Neural progenitor cell (in vitro differentiated cells): ENCODE measurements at places on chromosomes 11 and 22. TPM values are rescaled to one million over a fixed set of nuclear protein-coding genes. Genes with fewer than 3 reads are reported as not detected.

PATE4 gene
- total RNA-seq = not detected in 2 replicates

SMTNL1 gene
- 0.28 TPM in 1 of 2 replicates, not detected in the other for total RNA-seq

JAML gene
- total RNA-seq = 0.09 TPM in 1 of 2 replicates, not detected in the other

VPS26B gene
- 17.6 and 19.5 TPM in 2 replicates for total RNA-seq

GRCh38 chr11:123765601-123766000 lies 11.3 kb upstream of the OR6X1 start:
- no peak overlapping the region for H3K27ac ChIP-seq
- no peaks in the 10 kb centered on the region for H3K27me3 ChIP-seq
- H3K4me3 ChIP-seq = no peak overlapping the region
- DNase-seq = no peak
- H3K36me3 ChIP-seq = no peaks in the 10 kb centered on the region

DNA sequence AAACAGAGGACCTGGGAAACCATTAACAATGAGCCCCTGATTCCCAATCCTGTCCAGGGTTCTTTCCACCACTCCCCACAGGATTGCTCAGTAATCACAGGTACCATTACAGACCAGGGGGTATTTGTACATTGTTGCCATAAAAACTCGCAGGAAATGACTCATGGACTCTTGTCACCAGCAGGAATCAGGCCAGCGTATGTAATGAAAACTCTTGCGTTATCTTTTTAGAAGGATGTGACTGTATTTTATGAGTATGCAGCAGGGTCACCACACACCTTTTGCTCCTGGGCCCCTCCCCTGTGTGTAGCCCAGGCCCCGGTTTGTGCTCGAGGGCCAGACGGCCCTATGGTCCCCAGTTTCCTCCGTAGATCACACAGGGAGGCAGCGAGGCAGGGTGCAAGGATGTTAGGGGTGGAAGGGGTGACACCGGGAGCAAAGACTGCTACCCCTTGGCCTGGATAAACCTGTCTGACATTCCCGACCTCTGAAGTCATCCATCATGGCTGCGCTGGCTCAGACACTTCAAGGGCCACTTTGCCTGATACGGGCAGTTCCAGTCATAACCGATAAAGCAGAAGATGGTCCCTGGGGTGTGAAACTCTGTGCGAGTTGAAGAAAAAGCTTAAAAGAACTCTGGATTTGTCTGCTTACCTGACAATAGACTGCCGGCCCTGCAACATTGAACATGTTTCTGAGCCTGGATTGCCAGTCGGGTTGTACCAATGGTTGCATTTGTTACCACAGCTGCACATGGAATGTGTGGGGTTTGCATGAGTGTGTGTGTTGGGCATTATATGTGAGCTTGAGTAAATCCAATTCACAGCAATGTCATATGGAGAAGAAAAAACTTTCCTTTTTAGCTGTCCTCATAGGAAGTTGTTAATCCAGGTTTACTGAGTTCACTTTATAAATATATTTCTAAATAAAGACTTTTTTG lies 56.9 kb downstream of the MICAL2 start:
- no peaks in the 10 kb centered on the region for H3K36me3 ChIP-seq
- H3K4me3 ChIP-seq = no peak overlapping the region
- no peaks in the 10 kb centered on the region for H3K4me1 ChIP-seq
- no peak overlapping the region for H3K27ac ChIP-seq
- DNase-seq = no peak
- no peaks in the 10 kb centered on the region for H3K27me3 ChIP-seq

- peaks cover 8% of the 10 kb centered on the region for H3K27me3 ChIP-seq
- H3K4me3 ChIP-seq = no peak overlapping the region
- DNase-seq = no peak
- H3K27ac ChIP-seq = no peak overlapping the region
- peaks cover 50% of the 10 kb centered on the region for H3K4me1 ChIP-seq
- no peaks in the 10 kb centered on the region for H3K36me3 ChIP-seq
Measured at GRCh38 chr11:44561275-44561805, 4.1 kb upstream of the CD82 start.

- no peak overlapping the region for H3K27ac ChIP-seq
- peak; percentile 43 for DNase-seq
- peaks cover 3% of the 10 kb centered on the region for H3K4me1 ChIP-seq
- peak overlapping the region; percentile 46 for H3K4me3 ChIP-seq
- peaks cover 38% of the 10 kb centered on the region for H3K27me3 ChIP-seq
Measured at GRCh38 chr11:93329936-93330445, 551 bp upstream of the DEUP1 start.

- no peak overlapping the region for H3K4me3 ChIP-seq
- peak; percentile 82 for DNase-seq
- H3K27ac ChIP-seq = no peak overlapping the region
- no peaks in the 10 kb centered on the region for H3K36me3 ChIP-seq
- H3K4me1 ChIP-seq = peaks cover 58% of the 10 kb centered on the region
Measured at GRCh38 chr11:73323464-73323863, 15.4 kb downstream of the ARHGEF17 start.

GRCh38 chr11:72177656-72178055 lies 14.3 kb upstream of the FOLR1 start:
- no peaks in the 10 kb centered on the region for H3K36me3 ChIP-seq
- no peaks in the 10 kb centered on the region for H3K27me3 ChIP-seq
- DNase-seq = no peak
- H3K4me1 ChIP-seq = no peaks in the 10 kb centered on the region

DNA sequence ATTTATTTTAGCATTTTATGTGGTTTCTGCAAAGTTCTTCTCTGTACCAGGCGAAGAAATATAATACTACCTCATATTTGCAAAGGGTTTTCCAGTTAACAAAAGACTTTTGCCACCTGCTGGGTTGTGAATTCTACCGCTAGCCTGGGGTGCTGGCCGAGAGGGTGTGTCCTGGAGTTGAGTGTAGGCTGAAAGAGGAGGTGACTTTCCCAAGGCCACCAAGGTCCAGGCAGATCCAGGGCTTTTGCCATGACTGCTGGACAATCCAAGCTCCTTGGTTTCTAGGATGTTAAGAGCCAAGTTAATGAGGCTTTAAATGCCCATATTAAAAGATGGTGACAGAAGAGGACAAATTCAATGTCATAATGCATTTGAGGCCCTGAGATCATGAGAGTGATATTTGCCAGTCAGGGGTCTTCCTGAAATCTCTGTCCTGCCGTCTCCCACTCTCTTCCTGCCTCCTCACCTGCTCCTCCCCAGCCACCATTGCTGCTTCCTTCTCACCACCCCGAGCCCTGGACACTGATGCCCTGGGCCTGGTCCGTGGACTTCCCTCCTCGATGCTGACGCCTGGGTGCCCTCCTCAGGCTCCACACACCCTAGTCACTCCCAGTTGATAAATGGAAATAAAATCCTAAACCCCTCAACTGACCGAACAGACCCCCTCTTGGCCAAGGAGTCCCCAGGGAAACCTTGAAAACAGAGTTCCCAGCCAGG lies 825.6 kb downstream of the TBC1D22A start:
- DNase-seq = no peak
- H3K4me1 ChIP-seq = no peaks in the 10 kb centered on the region
- H3K36me3 ChIP-seq = no peaks in the 10 kb centered on the region

GRCh38 chr11:102240502-102240901 lies 76.8 kb upstream of the BIRC3 start:
- H3K27ac ChIP-seq = no peak overlapping the region
- H3K27me3 ChIP-seq = no peaks in the 10 kb centered on the region
- H3K4me3 ChIP-seq = no peak overlapping the region
- no peak for DNase-seq

DNA sequence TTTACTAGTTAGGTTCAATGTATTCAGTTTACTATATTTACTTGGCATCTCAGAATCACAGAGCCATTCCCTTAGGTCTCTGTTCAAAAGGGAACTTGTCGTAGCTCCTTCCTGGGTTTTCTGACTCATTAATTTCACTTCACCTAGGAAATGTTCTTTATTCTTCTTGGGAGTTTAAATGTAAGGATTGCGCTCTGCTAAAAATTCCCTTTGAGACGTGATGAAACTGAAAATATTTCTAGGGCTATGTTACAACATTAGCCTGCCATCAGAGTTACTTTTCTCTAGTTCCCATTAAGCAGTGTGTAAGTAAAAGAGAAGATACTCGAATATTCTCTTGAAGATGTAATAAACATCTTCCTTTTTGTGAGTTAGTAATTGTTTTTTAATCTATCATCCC lies 209.5 kb downstream of the CASP12 start:
- H3K27me3 ChIP-seq = no peaks in the 10 kb centered on the region
- no peak for DNase-seq
- no peaks in the 10 kb centered on the region for H3K36me3 ChIP-seq

- no peak overlapping the region for H3K4me3 ChIP-seq
- H3K27ac ChIP-seq = no peak overlapping the region
- DNase-seq = no peak
Measured at GRCh38 chr11:69682221-69682620, 7.1 kb upstream of the LTO1 start.

- H3K36me3 ChIP-seq = no peaks in the 10 kb centered on the region
- no peaks in the 10 kb centered on the region for H3K27me3 ChIP-seq
- no peak overlapping the region for H3K27ac ChIP-seq
- no peak overlapping the region for H3K4me3 ChIP-seq
- peak; percentile 22 for DNase-seq
Measured at GRCh38 chr22:35638410-35638809, 9.8 kb upstream of the APOL6 start.

GRCh38 chr11:61593151-61593550 lies 12.3 kb upstream of the SYT7 start:
- H3K4me3 ChIP-seq = no peak overlapping the region
- peaks cover 8% of the 10 kb centered on the region for H3K4me1 ChIP-seq
- DNase-seq = no peak
- H3K27me3 ChIP-seq = peaks cover 34% of the 10 kb centered on the region
- H3K27ac ChIP-seq = no peak overlapping the region

- no peaks in the 10 kb centered on the region for H3K27me3 ChIP-seq
- H3K36me3 ChIP-seq = no peaks in the 10 kb centered on the region
- DNase-seq = peak; percentile 86
- no peak overlapping the region for H3K27ac ChIP-seq
Measured at GRCh38 chr22:26461188-26461810, 22.3 kb downstream of the HPS4 start.
